ENCODE measurements at places on chromosomes 7 and 10. TPM values are rescaled to one million over a fixed set of nuclear protein-coding genes. Genes with fewer than 3 reads are reported as not detected.

- no peak for DNase-seq
Observed at GRCh38 chr10:62742536-62743061, 61.9 kb upstream of the ADO start.

CYP3A5 gene
- 0.07 TPM for total RNA-seq

DNA sequence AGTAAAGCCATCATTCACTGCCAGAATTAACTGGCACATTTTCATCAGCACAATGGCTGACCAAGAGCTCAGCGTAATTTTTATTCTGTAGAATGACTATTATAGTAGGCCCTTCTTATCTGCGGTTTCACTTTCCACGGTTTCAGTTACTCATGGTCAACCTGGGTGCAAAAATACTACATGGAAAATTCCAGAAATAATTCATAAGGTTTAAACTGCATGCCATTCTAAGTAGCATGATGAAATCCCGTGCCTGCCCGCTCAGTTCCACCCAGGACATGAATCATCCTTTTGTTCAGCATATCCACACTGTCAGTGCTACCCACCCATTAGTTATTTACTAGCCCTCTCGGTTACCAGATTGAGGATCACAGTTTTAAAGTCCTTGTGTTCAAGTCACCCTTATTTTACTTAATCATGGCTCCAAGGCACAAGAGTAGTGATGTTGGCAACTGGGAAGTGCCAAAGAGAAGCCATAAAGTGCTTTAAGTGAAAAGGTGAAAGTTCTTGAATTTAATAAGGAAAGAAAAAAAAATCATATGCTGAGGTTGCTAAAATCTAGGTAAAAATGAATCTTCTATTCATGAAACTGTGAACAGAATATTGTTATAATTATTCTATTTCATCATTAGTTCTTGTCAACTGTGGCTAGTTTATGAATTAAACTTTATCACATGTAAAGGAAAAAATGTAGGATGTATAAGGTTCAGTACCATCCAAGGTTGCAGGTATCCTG, 204.9 kb downstream of the DOCK4 start:
- DNase-seq: peak; percentile 91

UCN3 gene
- not detected for total RNA-seq

DNA sequence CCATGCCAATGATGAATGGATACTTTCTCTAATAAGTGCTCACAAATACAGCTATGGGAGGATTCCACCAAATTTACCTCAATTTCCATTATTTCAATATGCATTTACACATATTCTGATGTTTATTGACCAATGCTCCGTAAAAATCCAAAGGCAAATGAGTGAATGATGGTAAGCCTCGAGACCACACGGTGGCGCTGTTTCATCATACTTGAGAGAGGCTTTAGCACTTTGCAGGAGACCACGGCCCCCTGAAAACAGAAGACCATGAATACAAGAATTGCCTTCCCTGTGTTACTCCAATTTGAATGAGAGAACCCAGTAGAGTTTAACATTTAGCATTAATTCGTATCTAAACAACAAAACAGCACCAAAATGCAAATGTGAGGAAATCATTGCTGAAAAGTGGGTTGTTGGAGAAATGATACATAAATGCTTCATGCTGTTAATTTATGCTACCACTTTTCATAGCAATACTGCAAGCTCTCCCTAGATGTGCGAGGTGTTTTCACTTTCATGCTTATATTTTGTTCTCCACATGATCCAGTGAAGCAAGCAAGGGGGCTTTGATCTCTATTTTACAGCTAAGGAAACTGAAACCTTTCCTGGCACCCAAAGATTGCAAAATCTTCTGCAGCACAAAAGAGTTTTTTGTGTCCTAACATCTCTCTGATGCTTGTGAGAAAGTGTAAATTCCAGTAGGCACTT, 35.4 kb downstream of the TRIL start:
- DNase-seq: peak; percentile 41

GRCh38 chr7:135966341-135967043, 10.7 kb downstream of the MTPN start:
- DNase-seq: no peak

DNA sequence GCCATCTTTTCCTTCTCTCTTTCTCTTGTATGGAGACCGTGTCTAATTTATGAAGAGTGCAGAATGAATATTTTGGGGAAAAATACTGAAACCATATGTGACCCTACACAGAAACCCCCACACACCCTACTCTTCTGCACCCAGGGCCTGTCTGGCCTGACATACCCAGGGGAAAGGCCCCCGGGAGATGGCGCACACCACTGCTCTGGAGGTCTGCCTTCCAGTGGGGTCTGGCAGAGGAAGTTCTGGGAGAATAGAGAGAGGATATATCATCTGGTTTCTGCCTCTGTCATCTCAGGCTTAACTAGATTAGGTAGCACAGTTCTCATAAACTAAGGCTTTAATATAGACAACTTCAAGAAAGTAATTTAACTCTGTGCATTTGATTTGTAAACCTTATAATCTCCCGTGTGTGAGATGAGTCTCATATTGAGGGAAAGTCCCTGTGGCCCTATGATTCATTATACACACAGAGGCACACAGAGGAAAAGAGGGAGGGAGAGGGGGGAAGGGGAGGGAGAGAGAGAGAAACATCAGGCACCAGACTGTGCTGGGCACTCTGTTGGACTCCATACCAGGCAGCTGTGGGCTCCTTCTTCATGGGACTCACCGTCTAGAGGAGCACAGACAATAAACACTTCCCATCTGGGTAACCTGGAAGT, 123.3 kb downstream of the AOAH start:
- peak; percentile 49 for DNase-seq

HNRNPA2B1 gene
- 415 TPM for total RNA-seq

DEPP1 gene
- 8.0 TPM for total RNA-seq

VAX1 gene
- total RNA-seq: 0.62 TPM

C1GALT1 gene
- 38.6 TPM for total RNA-seq

DNA sequence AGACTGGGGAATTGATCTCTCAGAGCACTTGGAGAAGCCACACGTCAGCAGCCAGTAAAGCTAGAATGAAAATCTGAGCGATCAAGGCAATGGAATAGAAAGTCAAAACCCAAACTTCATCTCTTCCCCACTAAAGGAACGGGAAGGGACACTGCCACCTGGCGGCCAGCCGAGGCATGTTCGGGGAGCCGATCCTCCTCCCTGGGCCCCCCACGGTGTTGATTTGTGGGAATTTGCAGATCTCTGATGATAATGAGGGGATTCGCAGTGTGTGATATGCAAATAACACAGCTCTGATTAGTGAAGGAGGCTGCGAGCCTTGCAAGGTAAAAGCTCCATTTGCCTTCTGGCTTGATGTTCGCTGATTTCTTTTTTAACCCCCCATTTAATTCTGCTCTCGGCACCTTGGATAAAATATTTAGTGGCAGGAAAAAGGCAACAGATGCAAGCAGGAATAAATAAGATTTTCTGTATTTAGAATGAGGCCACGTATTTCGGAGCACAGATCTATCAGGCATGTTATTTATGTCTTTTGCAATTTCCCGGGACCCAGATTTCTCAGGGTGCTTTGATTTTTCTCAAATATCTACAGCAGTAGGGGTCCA, 258.6 kb downstream of the PAXIP1 start:
- no peak for DNase-seq

GRCh38 chr7:116087291-116087690, 56.7 kb upstream of the TFEC start:
- DNase-seq: no peak

VKORC1L1 gene
- total RNA-seq: 32.3 TPM

GRCh38 chr10:89458784-89459183, 44.4 kb downstream of the IFIT5 start:
- peak; percentile 36 for DNase-seq

CFAP46 gene
- 1.5 TPM for total RNA-seq

HTR5A gene
- not detected for total RNA-seq

VSTM4 gene
- 1.1 TPM for total RNA-seq

GRCh38 chr7:128887169-128888038, 23.1 kb downstream of the KCP start:
- DNase-seq: no peak

DNA sequence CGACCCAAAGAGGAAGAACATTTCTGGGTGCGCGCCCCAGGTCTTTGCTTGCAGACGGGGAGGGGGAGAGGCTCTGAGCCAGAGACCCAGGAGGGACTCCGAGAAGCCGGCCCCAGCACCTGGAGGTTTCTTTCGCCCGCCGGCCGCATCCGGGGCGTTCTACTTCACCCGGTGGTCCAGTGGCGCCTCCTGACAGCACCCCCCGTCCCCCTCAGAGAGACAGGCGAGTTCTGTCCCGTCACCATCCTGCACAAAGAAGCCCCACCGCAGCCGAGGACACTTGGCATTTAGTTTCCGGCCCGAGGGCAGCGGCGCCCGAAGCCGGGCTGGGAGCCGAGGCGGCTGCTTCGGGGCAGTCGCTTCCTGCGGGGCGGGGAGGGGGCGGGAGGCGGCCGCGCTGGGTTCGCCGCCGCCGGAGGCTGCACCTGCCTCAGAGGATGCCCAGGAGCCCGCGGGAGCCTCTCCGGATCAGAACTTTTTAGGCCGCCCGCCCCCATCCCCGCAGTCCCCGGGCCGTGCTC, at the start of gene TMEM178B:
Gene TMEM178B (plus strand): TSS at position 424 of the 521 bp plus-strand sequence.
- no peak for DNase-seq

LIPK gene
- total RNA-seq: not detected

DNA sequence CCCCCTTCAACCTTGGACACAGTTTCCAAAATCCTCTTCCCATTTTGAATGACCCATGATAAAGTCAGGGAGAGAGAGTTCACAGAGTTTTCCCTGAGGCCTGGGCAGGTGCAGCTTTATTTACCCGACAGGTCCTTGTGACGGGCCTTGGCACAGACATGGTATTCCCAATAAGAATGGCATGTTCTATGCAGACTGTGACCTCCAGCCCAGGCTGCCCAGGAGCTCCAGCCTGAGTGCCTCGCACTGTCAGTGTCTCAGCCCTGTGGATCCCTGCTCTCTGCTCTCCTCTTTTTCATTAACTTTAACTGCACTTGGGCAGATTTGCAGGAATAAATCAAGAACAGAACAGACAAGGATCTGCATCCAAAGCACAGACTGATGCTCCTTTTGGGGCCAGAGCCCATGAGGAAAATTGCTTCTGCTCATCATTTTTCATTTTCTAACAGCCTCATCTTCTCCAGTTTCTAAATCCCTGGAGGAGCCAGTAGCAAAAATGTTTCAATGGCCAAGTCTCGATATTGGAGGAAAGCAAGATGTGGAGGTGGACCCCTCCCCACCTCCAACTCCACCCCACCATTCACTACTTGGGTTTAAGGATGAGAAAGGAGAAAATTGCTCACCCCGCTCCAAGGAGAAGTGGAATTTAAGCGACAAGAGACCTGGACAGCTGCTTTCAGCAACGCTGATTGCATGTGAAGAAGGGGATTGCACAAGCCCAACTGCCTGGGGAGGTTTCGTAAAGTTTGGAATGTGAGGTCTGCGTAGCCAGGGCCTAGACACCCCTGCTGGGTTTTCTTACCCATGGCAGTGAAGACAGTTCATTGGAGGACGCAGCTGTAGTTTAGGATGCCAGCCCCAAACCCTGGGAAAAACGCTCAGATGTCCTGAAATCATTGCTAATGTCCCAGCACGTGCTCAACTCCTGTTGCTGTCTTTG, 225.9 kb downstream of the WDR11 start:
- no peak for DNase-seq

HOXA11 gene
- not detected for total RNA-seq

SEC31B gene
- total RNA-seq: 7.8 TPM

GRCh38 chr7:142632271-142633134, 116.8 kb upstream of the PRSS1 start:
- peak; percentile 26 for DNase-seq

- DNase-seq: no peak
Observed at GRCh38 chr10:22761569-22762220, 47.3 kb upstream of the PIP4K2A start.

DNA sequence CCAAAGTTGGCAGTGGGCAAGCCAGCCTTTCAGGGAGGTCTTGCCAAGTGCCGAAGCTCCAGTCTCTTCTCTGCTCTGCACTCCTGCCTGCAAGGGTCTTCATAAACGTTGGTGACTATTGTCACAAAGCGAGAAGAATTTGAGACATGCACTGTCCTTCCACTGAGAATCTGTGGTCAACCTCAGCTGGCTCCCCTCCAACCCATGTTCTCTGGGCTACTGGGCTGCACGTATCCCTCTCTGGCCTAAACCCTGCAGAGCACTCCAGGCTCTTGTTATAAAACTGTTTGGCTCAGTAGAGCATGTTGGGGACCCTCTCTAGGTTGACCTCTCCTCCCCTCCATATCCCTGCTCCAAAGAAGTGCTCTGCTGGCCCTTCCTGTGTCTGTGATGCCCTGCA, 260.4 kb upstream of the NFE2L3 start:
- no peak for DNase-seq

GRCh38 chr7:54111814-54112511, 430.2 kb upstream of the VSTM2A start:
- DNase-seq: no peak

GRCh38 chr7:11428877-11429581, 403.0 kb downstream of the THSD7A start:
- no peak for DNase-seq

TMEM270 gene
- total RNA-seq: not detected

DNA sequence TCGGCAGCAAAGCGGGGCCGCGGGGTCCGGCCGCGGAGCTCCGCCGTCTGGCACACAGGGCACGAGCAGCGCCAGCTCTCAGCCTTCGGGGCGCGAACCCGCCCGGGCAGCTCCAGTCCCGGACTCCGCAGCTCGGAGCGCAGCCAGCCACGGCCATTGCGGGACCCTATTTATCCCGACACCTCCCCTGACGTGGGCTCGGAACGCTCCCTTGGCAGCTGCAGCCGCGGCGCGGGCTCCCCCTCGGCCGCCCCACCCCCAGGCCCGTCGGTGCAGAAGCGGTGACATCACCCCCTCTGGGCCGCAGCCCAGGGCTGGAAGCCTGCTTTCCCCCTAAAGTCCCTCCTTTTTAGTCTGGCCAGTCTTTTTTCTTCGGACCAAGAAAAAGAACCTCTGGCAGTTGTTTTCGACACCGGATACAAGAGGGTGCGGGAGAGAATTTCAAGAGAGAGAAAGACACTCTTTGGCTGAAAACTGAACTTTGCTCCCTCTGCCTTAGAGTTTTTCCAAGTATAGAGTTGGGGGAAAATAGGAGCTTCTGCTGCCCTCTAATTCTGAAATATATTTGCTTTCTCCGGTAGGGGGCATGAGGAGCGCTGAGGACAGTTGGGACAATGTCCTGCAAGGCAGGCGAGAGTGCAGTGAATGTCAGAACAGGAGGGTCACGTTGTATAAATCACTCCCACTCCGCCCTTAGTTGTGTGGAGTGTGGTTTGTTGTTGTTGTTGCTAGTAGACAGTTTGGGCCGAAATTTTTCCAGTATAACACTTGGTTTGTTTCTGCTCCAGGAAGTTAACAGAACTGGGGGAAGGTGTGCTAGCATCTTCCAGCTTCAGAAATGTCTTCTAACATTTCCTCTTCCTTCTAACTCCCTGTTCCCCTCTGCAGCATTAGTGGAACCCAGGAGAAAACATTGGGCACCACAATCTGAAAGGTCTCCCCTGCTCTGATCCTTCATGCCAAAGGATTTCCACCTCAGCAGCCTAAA, at the start of gene SFRP4:
Gene SFRP4 (minus strand): TSS at position 145 of the 988 bp plus-strand sequence. CDS start 280 bp downstream, outside the sequence.
- DNase-seq: peak; percentile 56

CUBN gene
- total RNA-seq: 2.7 TPM

GRCh38 chr10:48819783-48820182, 119.9 kb downstream of the LRRC18 start:
- DNase-seq: no peak

- DNase-seq: no peak
Observed at GRCh38 chr7:2515424-2516193, 4.0 kb upstream of the LFNG start.

Measured in astrocyte (in vitro differentiated cells and primary cell).